ENCODE measurements at places on chromosomes 5 and 9. TPM values are rescaled to one million over a fixed set of nuclear protein-coding genes. Genes with fewer than 3 reads are reported as not detected.

The SPINK7 gene
- not detected for total RNA-seq

The IL5 gene
- not detected for total RNA-seq

DNA sequence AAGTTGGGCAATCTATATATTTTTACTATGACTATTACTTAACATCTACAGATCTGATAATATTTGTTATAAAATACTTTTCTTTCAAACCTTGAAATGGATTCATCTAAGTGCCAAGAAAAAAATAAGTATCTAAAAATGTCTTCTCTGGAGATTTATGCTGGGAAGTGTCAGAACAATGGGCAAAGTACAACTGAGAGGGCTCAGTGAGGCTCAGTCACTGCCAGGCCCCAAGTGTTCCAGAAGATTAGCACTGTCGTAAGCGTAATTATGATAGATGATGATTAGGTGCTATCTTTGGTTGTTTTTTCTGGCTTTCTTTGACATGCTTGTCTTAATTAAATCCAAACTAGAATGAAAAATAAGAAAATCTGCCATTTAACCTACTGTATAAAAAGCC, 72.2 kb upstream of the ADAMTS19 start:
- DNase-seq = no peak

GRCh38 chr5:158874792-158875191, 224.9 kb downstream of the EBF1 start:
- DNase-seq = no peak

The FYB1 gene
- total RNA-seq = 1.9 TPM

The PCDHA8 gene
- 0.09 TPM for total RNA-seq

- DNase-seq = no peak
These were observed 335 bp downstream of the ROPN1L start for GRCh38 chr5:10441992-10442435.

DNA sequence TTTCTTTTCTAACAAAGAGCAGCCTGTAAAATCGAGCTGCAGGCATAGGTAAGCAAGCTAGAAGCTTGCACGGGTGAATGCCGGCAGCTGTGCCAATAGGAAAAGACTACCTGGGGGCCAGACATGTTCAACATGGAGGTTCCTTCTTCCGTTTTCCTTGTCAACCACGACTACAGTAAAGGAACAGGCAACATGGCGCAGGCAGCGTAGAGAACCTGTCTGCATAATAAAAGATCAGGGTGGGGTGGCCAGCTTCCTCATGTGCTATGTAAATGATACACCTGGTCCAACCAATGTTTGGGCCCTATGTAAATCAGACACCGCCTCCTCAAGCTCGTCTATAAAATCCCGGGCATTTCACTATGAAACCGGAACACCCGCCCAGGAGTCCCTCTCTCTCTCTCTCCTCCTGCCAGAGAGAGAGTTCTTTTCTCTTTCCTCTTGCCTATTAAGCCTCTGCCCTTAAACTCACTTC, 103.8 kb upstream of the LIFR start:
- DNase-seq = peak; percentile 24

GRCh38 chr5:82793808-82794419, 283.3 kb downstream of the TMEM167A start:
- no peak for DNase-seq

The TAS2R1 gene
- not detected for total RNA-seq

GRCh38 chr5:53313145-53313544, 167.3 kb upstream of the FST start:
- peak; percentile 4 for DNase-seq

DNA sequence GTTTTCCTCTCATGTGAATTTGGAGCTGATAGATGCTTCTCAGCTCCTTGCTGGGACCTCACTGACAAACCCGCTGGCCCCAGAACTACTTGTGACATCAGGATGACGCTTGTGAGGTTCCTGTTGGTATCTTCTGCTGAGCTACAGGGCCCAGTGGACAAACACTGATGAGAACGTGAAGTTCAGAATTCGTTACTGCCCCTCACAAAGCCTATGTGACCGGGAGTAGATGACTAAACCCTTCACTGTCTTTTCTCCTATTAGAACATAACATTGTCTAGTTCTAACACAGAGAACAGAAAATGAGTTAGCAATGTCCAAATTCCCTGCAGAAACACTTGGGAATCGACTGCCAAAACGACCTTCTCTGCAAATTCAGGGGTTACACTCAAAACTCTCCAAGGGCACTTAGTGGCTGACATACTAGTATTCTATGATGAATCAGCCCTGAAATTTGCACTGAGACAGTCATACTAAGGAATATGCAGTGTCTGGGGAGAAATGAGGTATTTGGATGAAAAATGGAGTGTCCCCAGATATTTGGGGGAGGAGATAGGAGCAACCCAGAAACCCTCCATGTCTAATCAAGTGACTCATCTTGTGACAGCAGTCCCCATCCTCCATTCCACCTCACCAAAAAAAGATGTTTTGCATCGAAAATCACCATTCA, 143.2 kb upstream of the TRIM32 start:
- DNase-seq = peak; percentile 27

- peak; percentile 9 for DNase-seq
These were observed 59.2 kb downstream of the CDH18 start for GRCh38 chr5:19928562-19929421.

GRCh38 chr9:81604306-81605169, 84.8 kb downstream of the TLE1 start:
- DNase-seq = no peak

DNA sequence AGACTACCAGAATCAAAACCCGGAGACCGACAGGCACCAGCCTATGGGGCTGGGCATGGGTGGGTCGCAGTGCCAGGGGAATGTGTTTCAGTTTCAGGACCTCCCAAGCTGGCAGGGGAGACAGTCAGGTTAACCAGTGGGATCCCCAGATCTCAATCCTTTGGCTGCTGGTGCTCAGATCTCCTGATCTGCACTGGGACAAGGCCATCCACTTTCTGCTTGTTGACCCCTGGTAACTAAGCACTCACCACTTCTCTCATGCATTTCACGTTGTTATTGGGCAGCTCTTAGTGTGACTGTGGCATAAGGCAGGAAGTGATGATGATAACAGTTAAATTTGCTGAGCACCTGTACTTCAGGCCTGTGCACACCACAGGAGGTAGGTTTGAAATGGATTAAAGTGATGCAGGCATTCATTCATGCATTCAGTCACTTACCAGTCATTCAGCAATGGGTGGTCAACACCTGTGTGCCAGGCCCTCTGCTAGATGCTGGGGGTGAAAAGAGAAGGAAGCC, 42.1 kb upstream of the STXBP1 start:
- no peak for DNase-seq
